ENCODE measurements at places on chromosomes 16 and 17.

GRCh38 chr16:35150805-35151312 lies 1691.4 kb downstream of the TP53TG3F start:
- DNase-seq = no peak

GRCh38 chr17:78802008-78802407 lies 19.9 kb upstream of the CYTH1 start:
- no peak for DNase-seq

- no peak for DNase-seq
Measured at GRCh38 chr17:760371-760770, 8.3 kb upstream of the GEMIN4 start.

DNA sequence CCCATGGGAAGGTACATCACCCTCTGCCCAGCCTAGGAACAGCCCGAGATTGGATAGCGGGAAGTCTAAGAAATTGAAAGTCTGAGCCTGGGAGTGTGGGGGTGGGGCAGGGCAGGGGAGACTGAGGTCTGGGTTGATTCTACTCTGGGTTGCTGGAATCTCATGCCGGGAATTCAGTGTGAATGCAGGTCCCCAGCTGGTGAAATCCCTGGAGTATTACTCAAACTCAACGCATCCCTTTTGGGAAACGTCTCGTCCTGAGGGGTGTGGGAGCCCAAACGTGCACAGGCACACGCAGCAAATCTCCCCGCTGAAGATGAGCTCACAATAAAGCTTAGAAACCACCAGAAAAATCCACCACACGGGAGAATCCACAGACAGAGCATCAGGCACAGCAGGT lies 55.4 kb downstream of the SOCS1 start:
- no peak for DNase-seq

GRCh38 chr16:88560714-88561484 lies 9.3 kb upstream of the ZC3H18 start:
- DNase-seq = no peak

- no peak for DNase-seq
Measured at GRCh38 chr16:4552541-4552940, 3.6 kb upstream of the C16orf96 start.

- DNase-seq = no peak
Measured at GRCh38 chr17:74631468-74632450, 8.2 kb upstream of the CD300E start.

- peak; percentile 92 for DNase-seq
Measured at GRCh38 chr16:1002399-1003166, 21.0 kb downstream of the SOX8 start.

DNA sequence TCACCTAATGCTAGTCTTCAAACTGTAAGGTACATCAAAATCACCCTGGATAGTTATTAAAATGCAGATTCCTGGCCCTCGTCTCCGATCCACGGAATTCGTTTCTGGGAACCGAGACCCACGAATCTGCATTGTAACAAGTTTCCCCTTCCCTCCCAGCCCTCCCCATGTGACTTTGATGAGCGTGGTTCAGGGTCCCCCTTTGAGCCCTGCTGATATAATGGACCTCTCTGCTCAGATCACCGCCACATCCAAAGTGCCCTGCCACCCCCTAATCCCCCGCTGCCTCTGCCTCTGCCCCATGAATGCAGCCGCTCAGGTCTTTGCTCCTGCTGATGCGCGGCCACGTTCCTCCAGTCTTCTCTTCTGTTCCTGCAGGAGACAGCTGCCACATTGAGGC lies 283.1 kb downstream of the SNX29 start:
- DNase-seq = no peak

GRCh38 chr17:73316919-73317505 lies 5.2 kb upstream of the CDC42EP4 start:
- no peak for DNase-seq

DNA sequence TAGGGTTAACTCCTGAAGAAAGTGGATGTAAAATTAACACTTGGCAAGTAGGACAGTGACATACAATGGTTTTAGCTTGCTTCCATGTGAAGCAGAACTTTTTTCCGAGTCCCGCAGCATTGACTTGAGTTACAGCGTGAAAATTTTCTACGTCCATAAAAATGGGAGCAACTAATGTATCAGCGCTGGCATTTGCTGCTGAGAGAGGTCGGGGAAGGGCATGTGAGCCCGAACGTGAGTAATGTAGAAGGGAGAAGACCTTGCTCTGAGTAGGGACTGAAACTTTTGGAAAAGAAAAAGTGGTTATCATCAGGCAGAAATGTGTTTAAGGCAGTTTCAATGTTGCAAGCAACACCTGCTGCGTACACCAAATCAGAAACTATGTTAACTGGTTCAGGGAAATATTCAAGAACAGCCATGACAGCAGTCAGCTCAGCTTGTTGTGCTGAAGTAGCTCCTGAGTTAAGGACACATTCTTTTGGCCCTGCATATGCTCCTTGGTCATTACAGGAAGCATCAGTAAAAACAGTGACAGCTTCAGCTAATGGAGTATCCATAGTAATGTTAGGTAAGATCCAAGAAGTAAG lies 70.9 kb upstream of the ARL4D start:
- DNase-seq = no peak

DNA sequence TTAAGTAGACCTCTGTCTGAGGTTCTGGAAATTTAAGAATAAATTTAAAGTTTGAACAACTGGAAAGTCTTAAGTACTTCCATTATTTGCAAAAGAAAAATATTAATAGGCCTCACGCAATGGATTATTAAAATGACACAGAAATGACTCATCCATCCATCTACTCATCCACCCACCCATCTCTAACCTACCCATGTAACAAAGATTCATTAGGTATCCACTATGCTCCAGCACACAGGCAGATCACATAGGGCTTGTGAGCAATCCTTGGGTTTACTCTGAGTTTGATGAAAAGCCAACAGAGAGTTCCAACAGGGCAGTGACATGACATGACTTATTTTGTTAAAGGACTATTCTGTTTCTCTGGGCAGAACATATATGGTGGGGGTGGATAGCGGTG lies 93.3 kb downstream of the HELZ start:
- no peak for DNase-seq

- DNase-seq = peak; percentile 52
Measured at GRCh38 chr16:75251280-75252048, at the start of gene BCAR1. BCAR1 (minus strand) TSS chr16:75251624; CDS start chr16:75251482, 142 bp downstream.

GRCh38 chr16:57969451-57970123 lies 1.3 kb downstream of the CNGB1 start:
- DNase-seq = no peak

- no peak for DNase-seq
Measured at GRCh38 chr17:17575360-17576251, 15.9 kb downstream of the PEMT start.

- no peak for DNase-seq
Measured at GRCh38 chr16:15604460-15605440, 38.2 kb downstream of the MARF1 start.

DNA sequence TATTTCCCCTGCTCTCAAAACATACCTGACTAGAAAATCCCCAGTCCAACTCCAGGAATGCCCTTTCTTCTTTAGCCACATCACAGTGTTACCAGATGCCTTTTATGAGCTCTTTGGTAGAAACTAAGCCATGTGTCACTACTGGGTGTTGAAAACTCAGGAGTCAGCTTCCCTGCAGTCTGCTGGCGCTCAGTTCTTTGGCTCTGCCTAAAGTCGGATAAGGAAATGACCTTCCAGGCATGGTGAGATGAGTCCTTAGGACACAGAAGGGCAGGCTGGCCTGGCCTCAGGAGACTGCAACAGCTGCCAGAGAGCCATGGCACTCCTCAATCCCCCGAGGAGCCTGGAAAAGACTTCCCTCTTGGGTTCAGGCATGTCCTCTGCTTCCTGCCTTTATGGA lies 89.1 kb downstream of the CDH13 start:
- no peak for DNase-seq

DNA sequence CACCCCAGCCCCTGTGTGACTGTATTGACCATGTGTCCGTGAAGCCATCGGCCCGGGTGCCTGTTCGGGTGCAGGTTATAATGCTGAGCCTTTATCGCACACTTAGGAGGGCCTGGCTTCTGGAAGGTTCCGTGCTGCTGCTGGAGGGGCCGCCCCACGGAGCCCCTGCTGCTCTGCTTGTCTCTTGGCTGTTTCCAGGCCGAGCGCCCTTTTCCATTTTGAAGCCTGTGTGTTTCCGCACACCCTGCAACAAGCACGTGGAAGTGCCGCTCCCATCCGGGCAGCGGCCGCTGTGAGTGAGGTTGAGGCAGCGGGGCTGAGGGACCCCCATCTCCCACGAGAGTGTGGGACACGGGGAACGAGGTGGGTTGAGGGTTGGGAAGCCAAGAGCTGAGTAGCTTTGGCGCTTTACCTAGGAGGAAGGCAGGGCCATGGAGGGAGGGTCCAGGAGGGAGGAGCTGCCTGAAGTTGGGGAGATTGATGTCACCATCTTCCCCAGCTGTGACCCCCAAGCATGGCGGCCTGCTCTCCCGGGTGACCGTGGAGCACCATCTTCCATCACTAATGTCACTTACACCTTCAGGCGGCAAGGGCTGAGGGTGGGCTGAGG lies 200.1 kb upstream of the GSE1 start:
- DNase-seq = no peak

DNA sequence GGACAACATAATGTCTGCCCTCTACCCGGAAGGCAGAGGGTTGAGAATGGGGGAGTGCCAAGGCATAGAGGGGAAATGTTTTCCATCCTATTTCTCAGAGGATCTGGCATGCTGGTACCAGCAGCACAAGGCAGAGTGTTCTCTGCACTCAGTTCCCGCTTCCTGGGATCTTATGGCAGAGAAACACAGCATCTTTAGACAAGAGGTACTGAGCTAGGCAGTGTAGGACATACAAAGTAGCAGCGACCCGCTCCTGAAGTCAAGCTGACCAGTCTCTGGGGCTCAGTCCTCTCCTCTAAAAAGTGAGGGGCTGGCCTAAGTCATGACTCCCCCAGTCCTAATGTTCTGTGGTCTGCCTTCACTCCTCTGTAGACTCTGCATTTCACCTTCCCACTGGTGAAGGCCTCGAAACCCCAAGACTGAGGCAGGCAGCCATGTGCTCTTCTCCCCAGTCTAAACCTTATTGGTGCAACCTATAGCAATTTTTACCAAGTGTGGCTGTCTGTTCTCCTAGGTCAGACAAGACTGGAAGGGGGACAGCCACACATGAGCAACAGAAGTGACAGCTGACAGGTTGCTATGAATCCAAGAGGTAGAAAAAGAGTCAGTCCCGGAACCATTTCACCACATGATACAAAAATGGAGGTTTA lies 11.3 kb upstream of the TSPOAP1 start:
- peak; percentile 74 for DNase-seq

DNA sequence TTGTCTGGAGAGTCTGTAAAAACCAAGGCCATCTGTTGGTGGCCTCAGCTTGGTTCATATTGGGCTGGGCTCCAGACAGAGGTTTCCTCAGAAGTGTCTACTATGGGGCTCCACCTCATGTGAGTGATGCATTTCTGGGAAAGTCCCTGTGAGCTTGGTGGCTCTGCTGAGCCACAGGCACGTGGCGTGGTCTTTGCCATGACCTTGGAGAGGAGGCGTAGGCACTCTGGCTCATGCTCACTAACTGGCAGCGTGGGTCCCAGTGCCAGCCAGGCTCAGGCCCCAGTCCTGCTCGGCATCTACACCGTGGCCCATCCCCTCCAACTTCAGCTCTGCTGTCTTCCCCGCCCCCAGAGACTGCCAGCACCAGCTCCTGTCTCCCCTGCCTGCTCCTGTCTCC lies 10.7 kb upstream of the SMTNL2 start:
- peak; percentile 73 for DNase-seq

GRCh38 chr17:73689596-73690275 lies 45.5 kb upstream of the SDK2 start:
- no peak for DNase-seq
